ENCODE measurements at places on chromosomes 6 and 20.
A peak's percentile ranks its signal among the peaks of the same experiment; 100 is the strongest.

- DNase-seq: no peak
These were observed 1.2 kb downstream of the RAE1 start for GRCh38 chr20:57352305-57352704.

GRCh38 chr6:43260791-43261190 is 17.5 kb downstream of the TTBK1 start:
- no peak for DNase-seq

GRCh38 chr6:88366672-88367071 is 200.5 kb upstream of the CNR1 start:
- DNase-seq: no peak

- peak; percentile 83 for DNase-seq
These were observed 299.7 kb downstream of the PLCB1 start for GRCh38 chr20:8431538-8432434.

- DNase-seq: no peak
These were observed 270.7 kb upstream of the ADGRB3 start for GRCh38 chr6:68364271-68364805.

DNA sequence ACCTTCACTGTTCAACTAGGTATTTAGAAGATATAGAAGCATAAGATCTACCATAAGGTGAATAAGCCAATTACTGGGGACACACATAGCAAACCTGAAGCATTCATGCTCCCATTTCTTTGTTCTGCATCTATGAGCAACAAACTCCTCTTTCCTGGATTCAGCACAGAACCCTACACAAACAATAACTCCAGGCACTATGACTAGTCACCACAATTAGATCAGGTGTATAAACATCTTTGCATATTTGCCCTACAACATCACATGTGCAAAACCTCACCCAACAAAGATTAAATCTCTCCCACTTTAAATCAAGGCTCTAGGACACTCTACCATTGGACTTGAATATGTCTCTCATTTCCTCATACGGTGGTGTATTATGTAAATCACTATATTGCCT is 652.3 kb downstream of the EPHA7 start:
- DNase-seq: no peak

DNA sequence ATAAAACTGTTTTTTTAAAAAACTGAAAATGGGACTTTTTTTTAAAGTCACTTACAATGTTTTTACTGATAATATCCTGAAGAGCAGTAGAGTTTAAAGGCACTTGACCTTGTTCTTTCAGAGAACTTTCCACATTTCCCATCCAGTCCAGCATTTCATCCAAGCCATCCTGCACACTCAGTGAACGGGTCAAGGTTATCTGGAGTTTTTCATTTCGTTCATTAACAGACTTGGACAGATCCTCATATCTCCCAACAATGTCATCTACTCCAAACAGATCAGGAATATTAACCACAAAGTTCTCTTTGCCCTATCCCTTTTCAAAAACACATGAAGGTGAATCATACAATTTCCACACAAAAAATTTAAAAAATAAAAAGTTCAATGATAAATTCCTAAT is 69.1 kb downstream of the DST start:
- DNase-seq: no peak

GRCh38 chr6:133198725-133199124 is 42.4 kb upstream of the EYA4 start:
- no peak for DNase-seq

DNA sequence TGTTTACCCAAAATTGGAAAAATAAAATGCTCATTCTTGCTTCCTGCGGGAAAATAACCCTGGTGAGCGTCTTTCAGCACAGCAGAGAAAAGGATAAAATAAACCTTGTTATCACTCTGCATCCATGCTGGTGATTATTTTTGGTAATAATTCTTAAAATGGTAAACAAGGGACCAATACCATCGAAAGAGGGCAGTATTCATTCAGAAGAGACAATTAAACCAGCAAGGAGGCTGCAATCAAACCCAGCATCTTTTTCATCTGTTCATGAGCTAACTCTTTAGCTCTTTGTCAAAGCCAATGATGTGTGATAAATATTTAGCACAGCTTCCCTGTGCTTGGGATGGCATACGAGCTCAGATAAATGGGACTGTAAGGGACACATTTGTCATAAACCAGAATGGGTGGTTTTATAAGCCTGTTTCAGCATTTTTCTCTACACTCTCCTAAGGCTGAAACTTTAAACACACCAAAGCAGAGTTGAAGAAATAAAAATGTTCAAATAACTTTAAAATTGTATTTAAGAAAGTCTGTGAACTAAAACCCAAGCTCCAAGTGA is 34.4 kb downstream of the CDH26 start:
- DNase-seq: no peak

DNA sequence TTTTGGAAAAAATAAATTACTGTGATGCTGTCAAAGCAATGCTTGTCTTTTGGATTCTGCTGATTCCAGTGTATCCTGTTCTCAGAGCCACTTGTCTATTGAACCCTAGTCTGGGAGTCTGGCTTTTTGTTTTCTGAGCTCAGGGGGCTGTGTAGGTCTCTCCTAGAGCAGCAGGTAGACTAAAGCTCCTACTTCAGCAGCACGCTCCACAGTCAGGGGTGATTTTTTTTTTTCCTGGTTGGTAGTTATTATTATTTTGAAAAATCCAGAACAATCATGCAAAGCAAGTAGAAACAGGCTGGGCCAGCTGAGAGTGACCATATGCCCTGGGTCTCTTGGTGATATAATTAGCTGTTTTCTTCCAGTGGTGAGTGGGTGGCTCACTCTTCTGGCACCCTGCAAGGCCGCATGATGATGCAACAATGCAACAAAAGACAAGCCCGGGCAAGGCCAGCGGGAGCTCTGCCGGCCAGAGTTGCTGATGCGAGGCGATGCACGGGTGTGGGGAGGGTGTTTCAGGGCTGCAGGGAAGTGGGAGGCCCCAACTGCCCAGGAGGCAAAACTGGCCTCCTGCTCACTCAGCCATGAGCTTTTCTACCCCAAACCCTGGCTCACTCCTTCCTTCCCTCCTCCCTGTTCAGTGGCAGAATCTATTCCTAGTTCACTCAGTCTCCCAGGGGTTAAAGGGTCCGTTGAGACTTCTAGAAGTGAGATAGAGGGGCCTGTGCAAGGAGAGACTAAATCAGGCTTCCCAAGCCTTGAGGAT is 11.5 kb upstream of the CDKN1A start:
- peak; percentile 84 for DNase-seq

DNA sequence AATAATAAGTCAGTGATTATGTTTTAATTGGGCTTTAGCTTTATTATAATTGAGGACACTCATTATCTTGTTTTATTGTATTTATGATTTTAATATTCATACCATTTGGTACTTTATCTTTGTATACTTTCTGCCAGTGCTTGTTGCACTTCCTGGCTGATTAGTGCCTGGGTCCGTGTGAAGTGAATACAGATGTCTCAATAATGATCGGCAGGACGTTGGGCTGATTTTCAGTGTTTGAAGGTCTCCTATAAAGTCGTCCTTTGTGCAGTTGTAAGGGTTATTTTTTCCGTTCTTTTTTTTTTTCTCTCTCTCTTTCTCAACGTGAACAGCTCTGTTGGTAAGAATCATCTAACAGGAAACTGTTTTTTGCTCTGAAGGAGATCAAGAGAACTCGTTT is 450.0 kb upstream of the POU3F2 start:
- DNase-seq: no peak

DNA sequence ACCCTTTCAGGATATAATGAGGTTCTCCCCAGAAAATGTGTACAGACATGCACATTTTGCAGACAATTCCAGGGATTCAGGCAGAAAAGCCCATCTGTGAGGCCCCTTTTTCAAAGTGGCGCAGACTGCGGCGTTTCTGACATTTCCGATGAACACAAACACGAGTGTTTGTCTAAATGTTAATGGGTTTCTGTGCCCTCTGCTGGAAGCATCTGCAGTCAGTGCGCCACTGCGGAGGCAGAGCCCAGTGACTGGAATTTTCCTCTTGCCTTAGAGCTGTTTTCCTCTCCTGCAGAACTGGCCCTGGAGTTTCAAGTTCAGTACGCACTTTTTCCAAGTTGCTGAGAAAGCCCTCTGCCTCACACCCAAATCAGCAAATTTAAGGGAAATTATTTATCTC is 15.3 kb downstream of the ANKRD60 start:
- no peak for DNase-seq

DNA sequence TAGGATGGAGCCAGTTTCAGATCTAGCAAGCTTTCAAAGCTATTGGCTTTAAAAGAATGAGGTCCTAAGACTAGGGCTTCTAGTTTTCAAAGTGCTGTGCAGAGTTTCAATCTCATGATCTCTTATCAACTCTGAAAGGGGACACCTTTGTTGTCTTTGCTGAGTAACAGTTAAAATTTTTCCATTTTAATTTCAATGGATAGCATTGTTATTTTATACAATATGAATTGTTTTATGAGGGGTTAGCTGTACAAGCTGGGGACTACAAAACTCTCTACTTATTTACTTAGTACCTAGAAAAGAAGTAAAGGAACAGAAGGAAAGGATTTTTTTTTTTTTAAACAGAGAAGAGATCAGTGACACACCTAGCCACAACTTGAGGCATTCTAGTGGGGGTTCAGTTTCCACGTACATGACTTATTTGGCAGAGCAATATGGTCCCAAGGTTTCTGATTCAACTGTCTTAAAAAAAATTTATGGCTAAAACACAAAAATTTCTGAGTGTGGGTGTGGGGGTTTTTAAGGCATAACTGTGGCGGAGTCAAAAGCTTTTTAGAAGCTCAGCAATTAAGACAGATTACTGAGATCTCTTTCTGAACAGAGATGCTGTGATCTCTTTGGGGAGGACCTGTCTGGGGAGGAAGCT is 46.1 kb upstream of the JAG1 start:
- DNase-seq: no peak

GRCh38 chr20:51750037-51750769 is 18.0 kb downstream of the ATP9A start:
- peak; percentile 60 for DNase-seq

GRCh38 chr6:110980227-110980626 is 1.6 kb upstream of the RPF2 start:
- no peak for DNase-seq

GRCh38 chr6:116246089-116246488 is 7.8 kb downstream of the TSPYL4 start:
- DNase-seq: no peak

DNA sequence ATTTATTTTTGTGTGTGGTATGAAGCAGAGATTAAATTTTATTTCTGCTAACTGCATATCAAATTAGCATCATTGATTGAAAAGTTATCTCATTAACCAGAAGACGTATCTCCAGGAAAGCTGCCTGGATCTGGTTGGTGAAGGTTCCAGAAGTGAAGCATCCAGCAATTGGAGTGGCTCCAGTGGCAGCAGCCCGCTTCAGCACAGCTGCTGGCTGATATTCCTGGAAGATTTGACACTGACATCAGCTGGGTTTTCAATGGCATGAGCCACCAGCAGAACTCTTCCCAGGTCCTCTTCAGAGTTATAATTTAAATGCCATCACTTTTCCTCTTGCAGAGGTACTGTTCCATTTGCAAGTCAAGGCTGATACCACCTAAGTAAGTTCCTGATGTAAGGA is 363.5 kb downstream of the BCKDHB start:
- peak; percentile 26 for DNase-seq

DNA sequence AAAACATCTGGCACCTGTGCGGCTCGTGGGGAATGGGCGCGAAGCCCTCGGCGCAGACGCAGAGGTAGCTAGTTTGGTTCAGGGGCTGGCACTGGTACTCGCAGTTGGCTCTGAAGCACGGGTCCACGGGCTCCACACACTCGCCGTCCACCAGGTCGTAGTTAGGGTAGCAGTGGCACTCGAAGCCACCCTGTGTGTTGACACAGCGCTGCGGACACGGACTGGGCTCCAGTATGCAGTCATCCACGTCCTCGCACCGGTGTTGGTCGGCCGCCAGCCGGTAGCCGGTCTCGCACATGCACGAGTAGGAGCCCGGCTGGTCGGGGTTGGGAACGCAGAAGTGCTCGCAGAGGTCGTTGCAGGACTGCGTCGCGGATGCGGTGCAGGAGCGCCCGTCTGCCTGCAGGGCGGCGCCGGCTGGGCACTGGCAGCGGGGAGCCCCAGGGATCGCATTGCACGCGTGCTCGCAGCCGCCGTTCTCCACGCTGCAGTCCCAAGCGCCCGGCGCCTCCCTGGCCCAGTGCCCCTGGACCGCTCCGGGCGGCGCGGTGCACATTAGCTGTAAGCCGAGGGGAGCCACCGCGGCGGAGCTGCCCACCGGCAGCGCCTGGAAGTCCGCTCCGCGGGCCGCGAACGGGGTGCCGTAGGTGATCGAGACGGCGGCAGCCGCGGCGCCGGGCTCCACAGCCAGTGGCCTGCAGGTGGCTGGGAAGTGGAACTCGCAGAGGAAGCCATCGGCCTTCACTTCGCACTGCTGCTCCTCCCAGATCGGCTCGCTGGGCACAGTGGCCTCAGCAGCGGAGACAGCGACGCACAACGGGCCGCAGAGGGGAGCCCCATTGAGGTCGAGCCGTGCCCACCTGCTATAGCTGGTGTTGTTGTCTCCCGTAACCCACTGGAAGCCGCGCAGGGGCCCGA is 930 bp downstream of the THBD start:
- peak; percentile 81 for DNase-seq

DNA sequence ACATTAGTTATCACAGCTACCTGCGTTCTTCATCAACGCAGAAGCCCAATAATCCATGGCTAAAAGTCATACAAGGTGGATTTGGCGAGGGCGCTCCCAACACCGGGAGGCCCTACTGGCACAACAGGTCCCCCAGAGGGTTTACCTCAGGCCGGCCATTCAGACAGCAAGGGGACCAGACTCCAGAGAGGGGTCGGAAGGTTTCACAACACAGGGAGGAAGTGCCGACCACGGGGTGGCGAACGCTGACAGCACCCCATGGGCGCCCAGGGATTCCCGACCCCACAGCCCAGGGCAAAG is 1515.9 kb upstream of the DEFB115 start:
- DNase-seq: no peak

DNA sequence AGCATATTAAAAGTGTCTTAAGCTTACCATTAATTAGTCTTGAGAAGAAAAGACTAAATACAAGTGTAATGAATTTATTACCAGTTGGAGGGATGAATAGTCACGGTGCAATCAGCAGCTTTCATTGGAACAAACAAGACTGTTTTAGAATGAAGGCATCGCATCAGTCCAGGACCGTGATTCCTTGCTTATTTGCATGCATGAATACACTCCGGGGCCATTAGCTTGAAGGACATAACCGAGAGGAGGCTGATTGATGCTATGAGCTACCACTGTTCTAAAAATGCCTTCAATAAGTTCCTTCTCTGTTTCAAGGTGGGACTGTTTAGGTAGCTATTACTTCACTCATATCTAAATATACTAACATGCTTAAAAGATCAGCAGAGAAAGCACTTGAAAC is 17.9 kb downstream of the PROKR2 start:
- DNase-seq: no peak

- DNase-seq: no peak
These were observed 338.2 kb downstream of the SOX4 start for GRCh38 chr6:21931641-21932335.
